M059J (cell line): ENCODE measurements at places on chromosomes 3 and 15. TPM values are rescaled to one million over a fixed set of nuclear protein-coding genes. Genes with fewer than 3 reads are reported as not detected.

The P2RY1 gene
- 0.02 TPM in 1 of 2 replicates, not detected in the other for total RNA-seq

The PLSCR4 gene
- 19.3 and 20.4 TPM in 2 replicates for total RNA-seq

DNA sequence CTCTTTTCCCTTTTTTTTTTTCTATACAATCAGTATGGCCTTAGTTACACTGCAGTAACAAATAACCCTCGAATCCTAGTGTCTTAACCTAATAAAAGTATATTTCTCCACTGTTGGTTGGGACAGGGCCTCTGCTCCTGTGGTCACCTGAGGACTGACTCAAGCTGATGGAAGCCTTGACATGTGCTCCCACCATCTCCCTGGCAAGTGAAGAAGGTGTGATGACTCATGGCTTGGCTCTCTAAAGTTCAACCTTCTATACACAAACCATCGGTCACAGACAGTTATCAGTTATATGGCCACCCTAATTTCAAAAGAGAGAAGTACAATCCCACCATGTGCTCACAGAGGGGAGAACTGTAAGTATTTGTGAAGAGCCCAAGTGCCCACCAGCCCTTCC is 65.8 kb upstream of the CACNA2D3 start:
- peak; percentile 73 for DNase-seq

The KNG1 gene
- not detected in 2 replicates for total RNA-seq

GRCh38 chr3:45841757-45842491 is at the start of gene LZTFL1:
Gene LZTFL1, minus strand, starts transcription at chr3:45842119. Its CDS starts 128 bp downstream, at chr3:45841991.
- DNase-seq: peak; percentile 95

GRCh38 chr3:184477940-184478339 is 83.6 kb upstream of the EPHB3 start:
- DNase-seq: no peak

- peak; percentile 21 for DNase-seq
These were observed 522 bp downstream of the MED12L start for GRCh38 chr3:151085889-151086483.

GRCh38 chr3:13148126-13148525 is 74.9 kb upstream of the IQSEC1 start:
- DNase-seq: no peak

DNA sequence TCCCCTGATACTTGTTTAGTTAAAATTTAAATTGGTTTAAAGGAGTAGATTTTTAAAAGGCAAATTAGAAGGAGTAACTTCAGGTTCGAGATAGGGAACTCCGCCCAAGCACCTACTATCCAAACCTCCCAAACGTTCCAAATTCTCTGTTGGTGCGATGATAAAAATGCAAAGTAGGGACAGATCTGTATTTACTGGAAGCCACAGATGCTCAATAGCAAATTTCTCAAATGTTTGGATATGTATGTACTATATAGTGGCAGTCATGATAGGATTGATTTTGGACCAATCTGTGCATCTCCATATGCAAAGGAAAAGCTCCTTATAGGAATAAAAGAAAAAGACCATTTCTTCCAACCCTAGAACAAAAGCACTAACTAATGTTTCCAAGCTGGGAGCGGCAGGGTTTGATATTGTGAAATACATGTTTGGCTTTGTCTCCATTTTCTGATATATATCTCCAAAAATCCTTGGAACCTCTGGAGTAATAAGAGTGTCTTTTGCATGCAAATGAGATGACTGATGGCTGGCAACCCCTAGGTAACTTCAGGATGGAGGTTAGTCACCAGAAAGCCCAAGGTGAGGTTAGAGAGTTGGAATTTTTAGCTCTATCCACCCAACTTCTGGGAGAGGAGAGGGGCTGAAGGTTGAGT is 15.6 kb downstream of the RTP2 start:
- no peak for DNase-seq

DNA sequence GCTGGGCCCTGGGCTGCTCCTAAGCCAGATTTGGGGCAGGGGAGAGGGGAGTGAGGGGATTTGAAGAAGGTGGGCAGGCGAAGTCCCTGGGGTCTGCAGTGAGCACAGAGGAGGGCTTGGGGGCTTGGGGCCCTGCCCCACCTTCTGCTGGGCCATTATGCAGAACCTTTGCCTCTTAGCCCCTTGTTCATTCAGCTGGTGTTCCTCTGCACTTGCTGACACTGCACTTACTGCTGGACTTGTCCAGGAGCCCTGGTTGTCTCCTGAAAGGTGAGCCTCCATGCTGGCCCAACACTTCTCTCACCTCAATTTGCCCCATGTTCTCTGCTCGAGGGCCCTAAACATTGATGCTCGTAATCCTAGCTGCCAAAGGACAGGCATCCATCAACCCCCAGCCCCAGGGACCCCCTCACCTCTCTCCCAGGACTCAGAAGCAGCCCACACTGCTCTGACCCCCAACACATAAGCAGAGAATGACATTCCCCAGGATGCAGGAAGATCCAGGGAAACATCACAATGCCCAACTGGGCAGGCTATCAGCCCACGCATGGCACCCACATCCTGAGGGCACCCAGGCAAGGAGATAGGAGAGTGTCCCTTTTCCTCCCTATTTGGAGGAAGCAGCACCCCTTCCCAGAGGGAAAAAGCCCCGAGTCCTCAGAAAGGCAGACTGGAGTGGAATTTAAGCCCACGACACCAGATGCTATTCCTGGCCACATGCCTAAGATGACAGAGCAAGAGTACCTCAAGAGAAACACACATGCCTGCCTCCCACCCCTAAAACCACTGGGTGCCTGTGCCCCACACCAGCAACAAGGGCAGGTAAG is 76.8 kb downstream of the ADCY5 start:
- DNase-seq: no peak

The SNX1 gene
- 21.9 and 29.8 TPM in 2 replicates for total RNA-seq

DNA sequence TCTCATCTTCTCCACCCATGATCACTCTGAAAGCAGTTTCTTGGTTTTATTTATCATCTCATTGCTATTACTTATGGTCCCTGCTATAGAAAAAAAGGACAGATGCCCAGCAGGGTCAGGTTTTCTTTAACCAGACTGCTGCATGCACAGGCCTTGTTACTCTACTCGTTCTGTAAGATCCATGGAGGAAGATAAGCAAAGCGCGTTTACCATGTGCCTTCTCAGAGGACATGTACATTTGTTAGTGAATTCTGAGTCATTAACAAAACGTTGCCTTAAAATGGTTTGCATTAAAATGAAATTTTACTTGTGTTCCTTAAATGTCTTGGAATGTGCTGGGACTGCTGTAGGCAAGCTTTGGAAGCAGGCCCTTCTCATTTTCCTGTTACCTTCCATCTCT is 657.3 kb upstream of the KCNMB2 start:
- DNase-seq: no peak

DNA sequence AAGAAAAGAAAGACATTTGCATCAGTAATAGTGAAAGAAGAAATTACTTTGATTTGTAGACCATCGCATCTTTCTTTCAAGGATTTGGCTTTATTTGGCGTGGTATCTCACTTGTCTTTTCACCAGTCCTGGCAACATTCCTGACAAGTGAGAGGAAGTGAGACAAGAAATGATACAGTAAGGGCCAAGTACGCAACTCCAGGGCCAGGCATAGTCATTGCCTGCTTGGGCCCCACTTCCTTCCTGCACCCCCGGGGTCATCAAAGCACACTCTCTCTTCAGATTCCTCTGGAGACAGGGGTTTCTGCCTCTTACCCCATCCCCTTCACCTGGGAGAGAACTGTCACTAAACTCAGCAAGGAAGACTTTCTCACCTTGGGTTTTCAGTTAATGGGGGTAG is 55.1 kb downstream of the CD47 start:
- no peak for DNase-seq

- DNase-seq: no peak
These were observed 864.3 kb downstream of the NSUN3 start for GRCh38 chr3:94927175-94927574.

DNA sequence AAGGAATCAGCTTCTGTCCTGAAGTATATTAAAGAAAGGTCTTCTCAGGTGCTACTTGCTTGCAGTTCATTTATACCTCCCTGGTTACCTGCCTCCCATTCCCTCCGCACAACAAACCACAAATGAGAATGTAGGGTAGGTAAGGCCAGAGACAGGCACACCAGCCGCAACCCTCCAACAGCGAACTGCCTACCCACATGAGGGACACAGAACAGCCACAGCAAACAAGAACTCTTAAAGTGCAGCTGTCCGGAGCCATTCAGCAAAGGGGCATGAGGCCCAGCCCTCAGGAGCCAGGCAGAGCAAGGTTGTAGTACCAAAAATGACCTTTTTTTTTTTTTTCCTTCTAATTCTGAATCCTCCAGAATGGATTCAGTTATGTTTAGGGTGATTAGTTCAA is 52.4 kb downstream of the SPSB4 start:
- no peak for DNase-seq

- DNase-seq: no peak
These were observed 2.1 kb downstream of the AMIGO3 start for GRCh38 chr3:49717211-49717958.

DNA sequence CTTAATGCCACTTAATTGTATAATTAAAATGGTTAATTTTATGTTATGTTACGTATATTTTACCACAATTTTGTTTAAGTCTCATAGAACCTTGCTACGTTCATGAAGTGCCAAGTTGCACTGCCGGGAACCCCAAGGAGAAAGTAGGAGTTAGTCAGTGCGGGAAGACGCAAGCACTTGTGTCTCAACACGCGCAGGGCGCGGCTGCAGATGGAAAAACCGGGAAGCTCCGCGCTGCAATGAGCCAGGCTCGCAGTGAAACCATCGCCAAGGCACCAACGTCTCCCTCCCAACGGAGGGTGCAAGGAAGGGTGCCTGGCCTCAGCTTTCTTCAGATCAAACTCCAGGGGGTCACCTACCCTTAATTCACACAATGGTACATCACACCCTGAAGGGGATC is 21.6 kb downstream of the MAGI1 start:
- DNase-seq: no peak

DNA sequence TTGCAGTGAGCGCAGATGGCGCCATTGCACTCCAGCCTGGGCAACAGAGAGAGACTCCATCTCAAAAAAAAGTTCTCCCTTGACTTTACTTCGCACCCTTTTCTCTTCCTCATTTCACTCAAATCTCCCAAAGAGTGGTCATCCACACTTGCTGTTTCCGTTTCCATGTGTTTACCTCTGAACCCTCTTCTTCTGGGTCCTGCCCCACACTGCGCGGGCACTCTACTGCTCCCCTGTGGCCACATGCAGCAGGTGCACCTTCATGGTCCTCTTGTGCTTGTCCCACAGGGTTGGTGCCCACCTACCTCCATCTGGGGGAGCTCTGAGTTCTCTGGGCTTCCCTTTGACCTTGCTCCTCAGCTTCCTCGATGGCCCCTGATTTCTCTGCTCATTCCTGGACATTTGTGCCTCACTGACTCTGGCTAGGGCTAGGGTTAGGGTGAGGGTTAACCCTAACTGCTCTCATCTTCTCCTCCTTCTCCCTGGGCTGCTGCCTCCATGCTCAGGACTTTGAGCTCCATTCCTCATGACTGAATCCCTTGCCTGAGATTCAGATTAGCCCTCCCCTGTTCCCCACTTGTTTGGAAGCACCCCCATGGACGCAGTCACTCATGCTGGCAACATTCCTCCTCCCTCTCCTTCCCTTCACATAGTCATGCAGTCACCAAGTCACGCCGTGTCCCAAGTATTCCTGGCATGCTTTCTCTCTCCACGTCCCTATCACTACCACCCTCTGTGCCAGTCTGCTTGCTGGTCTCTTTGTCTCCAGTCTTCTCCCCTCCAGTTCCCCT is 26.6 kb upstream of the KY start:
- no peak for DNase-seq

DNA sequence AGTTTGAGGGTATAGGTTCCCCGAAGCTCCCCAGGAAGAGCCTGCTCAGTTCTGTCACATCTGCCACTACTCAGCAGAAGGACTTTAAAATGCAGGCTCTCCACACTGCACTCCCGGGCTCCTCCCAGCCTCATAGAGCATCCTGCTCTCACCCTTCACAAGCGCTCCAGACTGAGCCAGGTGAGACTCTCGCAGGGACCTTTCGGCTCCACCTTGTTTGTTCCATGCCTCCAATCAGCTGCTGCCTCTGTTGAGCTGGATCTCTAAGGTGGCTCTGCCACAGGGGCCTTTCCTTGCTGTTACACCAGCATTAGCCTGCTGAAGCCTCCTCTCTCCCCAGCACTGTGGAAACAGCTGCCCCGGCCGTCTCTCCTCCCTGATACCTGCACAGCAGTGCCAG is 56.1 kb downstream of the SLCO3A1 start:
- no peak for DNase-seq

GRCh38 chr3:32937331-32937730 is 14.1 kb upstream of the CCR4 start:
- DNase-seq: no peak

DNA sequence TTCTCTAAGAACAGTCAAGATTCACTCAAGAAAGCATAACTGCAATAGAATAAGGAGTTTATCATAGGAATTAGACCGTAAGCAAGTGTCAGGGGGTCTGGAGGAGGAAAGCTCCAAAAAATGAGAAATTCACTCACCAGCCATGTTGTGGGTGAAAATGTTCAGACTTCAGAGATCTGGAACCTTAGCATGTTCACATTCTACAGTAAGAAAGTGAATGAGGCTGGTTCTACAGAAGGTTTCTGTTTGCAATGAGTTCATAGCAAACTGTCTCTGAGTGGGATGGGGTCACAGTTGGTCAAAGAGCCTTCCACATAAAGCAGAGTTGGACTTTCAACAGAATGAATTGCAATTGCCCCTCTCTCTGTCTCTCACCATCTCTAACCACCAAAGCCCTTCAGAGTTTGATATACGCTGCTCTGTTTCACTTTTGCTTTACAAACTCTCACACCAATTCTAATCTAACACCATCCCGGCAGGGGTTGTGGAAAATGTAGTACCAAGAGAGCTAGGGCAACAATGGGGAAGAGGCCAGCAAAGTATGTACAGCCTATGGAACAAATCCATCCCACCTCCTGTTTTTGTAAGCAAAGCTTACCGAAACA is 581.8 kb upstream of the UBE2E2 start:
- DNase-seq: no peak

- peak; percentile 16 for DNase-seq
These were observed 94.2 kb downstream of the ZBTB20 start for GRCh38 chr3:115052906-115053305.

GRCh38 chr15:58302832-58303231 is 129.0 kb upstream of the LIPC start:
- DNase-seq: no peak

DNA sequence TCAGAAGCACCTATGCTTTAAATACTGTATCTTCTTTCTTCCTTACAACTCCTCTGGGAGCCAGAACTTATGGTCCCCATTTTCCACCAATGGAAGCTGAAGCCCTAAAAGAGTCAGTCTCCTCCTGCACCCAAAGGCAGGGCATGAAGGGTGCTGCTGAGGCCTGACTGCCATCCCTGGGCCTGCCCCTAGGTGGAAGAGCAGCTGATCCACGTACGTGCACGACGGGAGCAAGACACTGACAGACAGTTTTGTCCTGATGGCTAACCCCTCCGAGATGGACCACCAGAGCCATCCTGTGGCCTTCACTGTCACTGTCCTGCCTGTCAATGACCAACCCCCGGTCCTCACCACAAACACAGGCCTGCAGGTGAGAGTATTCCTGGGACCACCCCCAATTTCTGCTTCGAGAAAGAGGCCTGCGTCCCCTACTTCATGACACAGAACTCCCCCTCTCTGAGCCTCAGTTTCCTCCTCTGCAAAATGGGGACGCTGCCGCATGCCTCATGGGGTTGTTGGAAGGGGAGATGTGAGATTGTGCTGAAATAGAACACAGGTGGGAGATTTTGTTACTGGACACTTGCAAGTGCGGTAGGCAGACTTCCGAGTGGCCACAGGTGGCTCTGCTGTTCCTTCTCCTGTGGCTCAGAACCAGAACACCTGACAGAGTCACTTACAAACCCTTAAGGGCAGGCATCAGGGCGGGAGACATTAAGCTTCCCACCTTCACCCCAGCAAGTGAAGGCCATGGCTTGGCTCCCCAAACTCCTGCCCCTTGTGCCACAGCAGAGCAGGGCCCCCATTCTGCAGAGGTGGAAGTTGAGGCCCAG is 175.4 kb downstream of the TBC1D2B start:
- no peak for DNase-seq

The HDC gene
- 0.05 and 0.10 TPM in 2 replicates for total RNA-seq
